ENCODE measurements at places on chromosomes 5 and 9. TPM values are rescaled to one million over a fixed set of nuclear protein-coding genes. Genes with fewer than 3 reads are reported as not detected.
A peak's percentile ranks its signal among the peaks of the same experiment; 100 is the strongest.

SLC24A2 gene
- polyA plus RNA-seq, result not detected

NTRK2 gene
- not detected for polyA plus RNA-seq

DNA sequence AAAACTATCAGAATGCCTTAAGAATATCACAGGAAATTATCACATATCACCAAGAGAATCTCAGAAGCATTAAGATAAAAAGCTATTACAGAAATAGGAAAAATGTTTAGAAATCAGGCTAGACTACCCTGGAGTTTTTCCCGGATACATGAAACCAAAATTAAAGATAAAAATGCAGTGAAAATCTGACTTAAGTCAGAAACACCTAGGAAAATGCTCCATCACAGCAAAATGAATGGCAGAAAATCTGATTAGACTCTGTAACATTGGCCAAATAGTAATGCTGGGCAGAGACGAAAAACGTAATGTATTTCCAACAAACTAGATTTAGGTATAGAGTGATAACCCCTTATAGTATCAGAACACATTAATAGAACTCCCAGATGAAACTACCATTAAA is 1626.7 kb upstream of the C9orf72 start:
- no peak for DNase-seq

PCDHA9 gene
- not detected for polyA plus RNA-seq

- DNase-seq, result no peak
These were observed 2.6 kb downstream of the CCDC125 start for GRCh38 chr5:69329905-69330489.

DNA sequence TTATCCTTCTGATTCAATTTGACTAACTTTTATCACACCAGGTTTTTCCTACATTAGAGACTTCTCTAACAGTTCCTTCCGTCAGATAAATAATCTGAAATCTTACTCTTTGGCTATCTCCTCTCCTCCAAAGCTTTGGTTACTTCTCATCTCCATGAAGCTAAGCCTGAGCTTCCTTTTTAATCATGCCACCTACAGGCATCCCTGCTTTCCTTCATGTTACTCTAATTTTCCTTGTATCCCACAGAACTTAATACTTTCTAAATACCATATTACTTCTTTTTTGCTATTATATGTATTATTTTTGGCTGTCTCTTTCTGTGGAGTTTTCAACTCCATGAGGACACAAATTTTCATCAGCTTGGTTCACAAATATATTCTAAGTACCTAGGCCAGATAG is 49.7 kb downstream of the C9 start:
- no peak for DNase-seq

DNA sequence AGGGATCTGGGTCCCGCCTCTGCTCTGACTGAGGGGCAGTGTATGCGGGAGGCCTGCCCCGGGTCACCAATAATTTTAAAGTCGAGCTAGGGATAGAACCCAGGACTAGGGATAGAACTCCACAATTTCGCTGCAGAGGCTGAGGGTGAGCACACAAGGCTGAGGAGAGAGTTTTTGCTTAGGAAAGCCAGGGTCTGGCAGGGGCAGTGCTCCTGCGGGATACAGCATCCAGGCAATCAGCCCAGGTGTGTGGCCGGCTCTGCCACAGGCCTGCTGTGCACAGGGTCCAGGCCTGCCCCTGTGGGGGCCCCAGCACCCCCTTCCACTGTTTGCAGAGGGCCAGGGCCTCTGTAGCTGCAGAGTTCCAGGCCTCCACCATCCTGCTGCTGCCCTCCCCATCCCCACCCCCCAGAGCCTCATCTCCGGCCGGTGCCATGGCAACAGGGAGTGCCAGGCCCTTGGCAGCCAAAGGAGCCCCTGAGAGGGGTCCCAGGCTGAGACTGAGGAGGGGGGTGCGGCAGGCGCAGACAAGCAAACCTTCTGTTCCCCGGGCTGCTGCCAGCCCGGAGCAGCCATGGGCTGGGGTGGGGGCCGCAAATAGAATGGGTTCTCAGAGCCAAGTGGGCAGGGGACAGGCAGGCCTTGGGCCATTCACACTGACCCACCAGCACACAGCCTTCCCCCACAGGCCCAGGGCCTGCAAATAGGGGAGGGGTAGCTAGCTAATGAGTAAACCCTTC is 8.6 kb downstream of the PDGFRB start:
- DNase-seq, result no peak

DNA sequence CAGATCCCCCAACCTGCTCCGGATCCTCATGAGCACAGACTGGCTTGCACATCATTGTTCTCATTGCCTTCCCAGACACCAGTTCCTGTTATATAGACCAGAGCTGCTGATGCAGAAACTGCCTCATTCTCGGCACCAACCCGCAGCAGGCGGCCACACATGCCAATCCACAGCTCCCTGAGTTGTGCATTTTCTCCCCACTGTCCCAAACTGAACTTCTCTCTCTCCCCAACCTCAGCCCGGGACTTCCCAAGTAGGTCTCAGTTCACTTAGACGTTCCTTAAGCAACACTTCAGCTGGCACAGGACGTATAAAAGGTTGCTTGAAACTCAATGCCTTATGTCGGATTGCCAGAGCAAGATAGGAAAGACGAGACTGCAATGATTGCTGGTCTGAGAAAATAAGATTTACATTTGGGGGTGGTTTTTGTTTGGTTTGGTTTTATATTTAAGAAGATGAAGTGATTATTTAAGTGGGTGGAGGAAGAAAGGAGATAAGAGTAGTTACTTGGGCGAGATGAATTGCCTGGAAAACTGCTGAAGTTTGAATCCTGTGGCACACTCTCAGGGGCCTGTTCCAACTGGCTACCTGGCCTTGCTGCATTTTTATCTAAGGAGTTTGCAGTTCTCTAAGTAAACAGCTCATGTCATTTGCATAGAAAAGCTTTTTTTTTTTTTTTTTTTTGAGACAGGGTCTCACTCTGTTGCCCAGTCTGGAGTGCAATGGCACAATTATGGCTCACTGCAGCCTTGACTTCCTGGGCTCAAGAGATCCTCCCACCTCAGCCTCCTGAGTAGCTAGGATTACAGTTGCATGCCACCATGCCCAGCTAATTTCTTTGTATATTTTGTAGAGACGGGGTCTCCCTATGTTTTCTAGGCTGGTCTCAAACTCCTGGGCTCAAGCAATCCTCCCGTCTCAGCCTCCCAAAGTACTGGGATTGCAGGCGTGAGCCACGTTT is 155.4 kb downstream of the GOLPH3 start:
- no peak for DNase-seq

GRCh38 chr5:68251386-68251785 is 35.8 kb downstream of the PIK3R1 start:
- DNase-seq, result peak; percentile 28

DDX41 gene
- polyA plus RNA-seq, result 39.2 TPM

Measured in naive thymus-derived CD4-positive, alpha-beta T cell (primary cell).